AG04449 (cell line): ENCODE measurements at places on chromosomes 5 and 9.

DNA sequence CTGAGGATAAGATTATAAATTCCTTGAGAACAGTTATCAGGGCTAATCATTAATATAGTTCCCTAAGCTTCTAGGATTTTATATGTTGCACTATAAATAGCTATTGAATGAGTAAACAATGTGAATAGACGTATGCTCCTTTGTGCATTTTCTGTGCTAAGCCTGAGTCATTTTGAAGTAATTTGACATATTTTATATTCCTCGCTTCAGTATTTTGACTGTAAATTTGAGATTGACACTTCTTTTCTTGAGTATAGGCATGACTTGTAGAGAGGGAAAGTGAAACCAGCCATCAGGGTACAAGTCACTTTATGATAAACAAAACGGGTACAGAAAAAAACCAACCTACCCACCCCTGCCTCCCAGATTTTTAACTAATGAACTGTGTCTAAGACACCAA, 367.7 kb upstream of the PRR16 start:
- no peak for DNase-seq

DNA sequence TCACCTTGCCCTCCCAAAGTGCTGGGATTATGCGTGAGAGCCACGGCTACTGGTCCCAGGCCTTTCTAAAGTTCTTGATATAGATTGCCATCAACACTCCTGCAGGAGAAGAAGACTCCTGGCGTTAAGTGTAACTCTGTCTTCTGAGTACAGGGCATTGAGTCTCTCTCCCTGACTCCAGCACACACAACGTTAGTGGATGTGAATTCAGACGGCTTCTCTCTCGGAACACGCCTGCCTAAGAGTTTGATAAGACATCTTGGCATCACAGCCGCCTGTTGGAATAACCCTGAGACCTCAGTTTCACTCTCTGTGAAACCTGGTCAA, 27.5 kb upstream of the PPARGC1B start:
- DNase-seq: no peak

- DNase-seq: no peak
Measured at GRCh38 chr5:67031692-67032091, 164.9 kb downstream of the CD180 start.

- DNase-seq: peak; percentile 31
Measured at GRCh38 chr5:65020492-65020891, 251.8 kb downstream of the CWC27 start.

GRCh38 chr9:95181226-95181818, 136.2 kb downstream of the FANCC start:
- DNase-seq: no peak

DNA sequence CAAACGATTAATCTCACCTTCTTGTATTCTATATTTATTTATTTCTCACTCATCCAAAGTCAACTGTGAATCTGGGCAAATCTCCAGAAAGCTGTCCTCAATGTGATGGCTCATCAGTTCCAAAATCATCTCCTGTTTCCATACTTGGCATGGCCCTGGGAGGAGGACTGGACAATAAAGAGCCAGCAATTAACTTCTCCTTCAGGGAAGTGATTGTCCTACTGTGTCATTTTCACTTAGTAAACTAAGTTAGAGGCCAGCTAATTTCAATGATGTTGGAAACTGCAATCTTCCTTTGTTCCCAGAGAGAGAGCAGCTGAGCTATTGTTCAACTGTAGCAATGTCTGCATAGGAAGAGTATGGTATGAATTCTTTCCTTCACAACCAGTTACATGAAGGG, 17.5 kb downstream of the CDH12 start:
- no peak for DNase-seq

GRCh38 chr5:55205001-55205400, 22.1 kb downstream of the MCIDAS start:
- DNase-seq: no peak

- peak; percentile 53 for DNase-seq
Measured at GRCh38 chr5:43432486-43433375, 20.5 kb upstream of the CCL28 start.

- DNase-seq: no peak
Measured at GRCh38 chr5:81316571-81316970, 15.2 kb downstream of the ZCCHC9 start.

GRCh38 chr5:39462211-39462610, 37.4 kb upstream of the DAB2 start:
- no peak for DNase-seq

DNA sequence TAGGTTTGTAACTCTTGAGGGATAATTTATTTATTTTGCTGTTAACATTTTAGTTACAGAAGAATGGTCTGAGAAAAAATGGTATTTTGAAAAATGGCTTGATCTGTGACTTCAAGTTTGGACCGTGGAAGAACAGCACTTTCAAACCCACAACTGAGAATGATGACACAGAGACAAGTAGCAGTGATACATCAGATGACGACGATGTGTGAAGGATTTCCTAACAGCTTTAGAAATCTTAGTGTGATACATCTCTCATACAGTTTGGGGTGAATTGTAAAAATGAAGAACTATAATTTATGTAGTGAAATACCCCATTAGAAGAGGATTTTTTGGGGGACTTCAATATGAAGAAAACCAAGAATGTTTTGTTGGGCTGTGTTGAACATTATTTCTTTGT, 88.7 kb downstream of the GPBP1 start:
- DNase-seq: no peak

DNA sequence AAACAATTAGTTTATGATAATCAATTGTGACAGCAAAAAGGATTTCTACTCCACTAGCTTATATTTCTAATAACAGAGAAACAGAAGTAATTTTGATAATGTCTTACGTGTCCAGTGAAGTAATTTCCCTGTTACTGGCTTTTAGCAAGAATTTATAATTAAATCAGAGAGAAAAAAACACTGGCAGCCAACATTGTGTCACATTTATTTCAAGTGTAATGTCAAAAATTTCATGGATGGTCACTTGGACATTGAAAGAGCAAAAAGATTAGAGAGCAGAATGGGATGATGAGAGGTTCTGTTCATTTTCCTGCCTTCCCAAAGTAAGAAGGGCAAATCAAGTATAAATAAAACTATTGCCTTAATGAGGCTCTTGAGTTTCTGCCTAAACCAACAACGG, 239.3 kb upstream of the SEMA6A start:
- DNase-seq: no peak

DNA sequence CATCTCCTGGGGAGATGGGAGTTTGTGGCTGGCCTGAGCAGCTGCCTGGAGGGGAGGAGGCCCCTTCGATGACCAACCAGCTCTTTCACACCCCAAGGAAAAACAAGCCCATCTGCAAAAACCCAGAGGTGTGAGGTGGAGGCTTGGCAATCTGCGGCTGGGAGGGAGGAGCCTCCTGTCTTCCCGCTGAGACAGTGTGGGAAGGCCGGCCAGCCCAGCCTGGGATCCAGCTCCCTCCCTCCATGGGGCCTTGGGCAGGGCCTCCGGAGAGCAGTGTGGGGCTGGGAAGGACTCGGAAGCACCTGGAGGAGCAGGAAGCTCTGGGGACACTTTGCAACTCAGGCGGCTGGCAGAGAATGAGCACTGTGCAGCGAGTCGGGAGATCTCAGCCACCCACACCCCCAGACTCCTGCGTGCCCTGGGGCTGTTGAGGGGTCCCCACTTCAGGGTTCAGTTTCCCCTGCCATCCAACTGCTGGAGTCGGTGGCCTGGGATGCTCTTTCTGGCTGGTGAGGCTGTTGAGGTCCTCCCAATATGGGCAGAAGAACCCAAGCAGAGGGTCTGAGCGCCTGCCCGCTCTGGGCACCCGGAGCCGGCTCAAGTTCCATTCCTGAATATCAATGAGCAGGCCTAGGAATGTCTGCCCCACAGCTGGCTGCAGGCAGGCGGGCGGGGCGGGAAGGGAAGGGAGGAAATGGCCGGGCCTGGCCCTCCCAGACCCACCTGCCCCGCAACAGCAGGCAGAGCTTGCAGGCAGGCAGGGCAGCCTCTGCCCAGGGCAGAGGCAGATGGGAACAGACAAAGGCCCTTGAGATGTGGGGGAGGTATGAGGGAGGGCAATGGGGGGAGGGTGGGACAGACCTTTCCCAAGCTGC, 101.1 kb downstream of the FGF18 start:
- no peak for DNase-seq

DNA sequence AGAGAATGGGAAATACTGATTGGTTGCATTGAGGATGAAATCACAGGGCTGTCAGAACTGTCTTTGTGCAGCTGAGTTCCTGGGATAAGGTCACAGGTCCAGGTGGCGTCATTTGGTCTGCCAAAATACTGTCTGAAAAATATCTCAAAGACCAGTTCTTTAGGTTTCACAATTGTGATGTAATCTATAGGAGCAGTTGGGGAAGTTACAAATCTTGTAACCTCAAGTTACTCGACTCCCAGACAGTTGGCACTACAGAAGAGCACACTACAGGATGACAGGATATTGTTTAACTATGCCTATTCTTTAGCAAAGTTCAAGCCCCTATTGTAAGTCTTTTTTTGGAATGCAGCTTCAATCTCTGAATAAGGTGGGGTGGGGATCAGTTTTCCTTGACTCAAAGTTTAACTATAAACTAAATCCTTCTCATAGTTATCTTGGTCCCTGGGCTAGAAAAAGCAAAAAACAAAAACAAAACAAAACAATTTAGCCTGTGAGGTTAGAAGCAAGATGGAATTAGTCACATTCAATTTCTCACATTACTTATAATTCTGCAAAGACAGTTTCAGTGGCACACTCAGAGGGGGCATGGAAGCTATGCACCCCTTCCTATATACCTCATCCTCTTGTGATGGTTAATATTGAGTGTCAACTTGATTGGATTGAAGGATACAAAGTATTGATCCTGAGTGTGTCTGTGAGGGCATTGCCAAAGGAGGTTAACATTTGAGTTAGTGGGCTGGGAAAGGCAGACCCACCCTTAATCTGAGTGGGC, 276.0 kb downstream of the AUH start:
- no peak for DNase-seq

DNA sequence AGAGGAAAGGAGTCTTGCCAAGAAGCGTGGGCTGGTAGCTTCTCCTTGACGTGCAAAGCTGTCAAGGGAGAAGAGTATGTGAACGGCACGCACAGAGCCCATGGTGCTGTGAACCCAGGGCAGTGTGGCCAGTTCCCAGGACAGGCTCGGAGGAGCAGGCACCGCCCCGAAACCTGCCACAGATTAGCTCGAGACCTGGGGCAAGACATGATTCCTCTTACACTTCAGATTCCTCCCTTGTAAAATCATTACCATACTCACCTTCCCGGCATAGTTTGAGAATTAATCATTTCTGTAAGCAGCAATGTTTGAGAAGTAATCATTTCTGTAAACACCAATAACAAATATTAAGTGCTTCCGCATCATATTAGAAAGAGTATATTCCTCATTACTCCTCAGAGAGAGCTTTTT, 19.9 kb downstream of the GOLM1 start:
- no peak for DNase-seq

- DNase-seq: no peak
Measured at GRCh38 chr9:137040568-137040967, 5.4 kb downstream of the NPDC1 start.

DNA sequence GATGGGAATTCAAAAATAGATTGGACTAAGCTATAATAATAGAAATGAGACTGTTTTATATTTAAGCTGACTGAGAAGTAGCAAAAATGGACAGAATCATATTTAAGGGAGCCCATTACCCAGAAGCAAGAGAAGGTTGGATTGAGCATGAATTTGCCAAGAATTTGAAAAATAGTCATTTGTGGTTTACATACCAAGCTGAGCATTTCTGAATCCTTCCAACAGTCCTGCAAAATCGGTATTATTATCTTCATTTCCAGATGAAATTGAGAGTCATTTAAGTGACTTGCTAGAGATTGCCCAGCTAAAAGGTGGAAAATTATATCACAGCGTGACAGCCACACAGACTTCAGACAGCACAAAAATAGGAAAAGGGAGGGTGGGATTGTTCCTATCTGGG, 48.4 kb downstream of the TNFSF15 start:
- DNase-seq: no peak

DNA sequence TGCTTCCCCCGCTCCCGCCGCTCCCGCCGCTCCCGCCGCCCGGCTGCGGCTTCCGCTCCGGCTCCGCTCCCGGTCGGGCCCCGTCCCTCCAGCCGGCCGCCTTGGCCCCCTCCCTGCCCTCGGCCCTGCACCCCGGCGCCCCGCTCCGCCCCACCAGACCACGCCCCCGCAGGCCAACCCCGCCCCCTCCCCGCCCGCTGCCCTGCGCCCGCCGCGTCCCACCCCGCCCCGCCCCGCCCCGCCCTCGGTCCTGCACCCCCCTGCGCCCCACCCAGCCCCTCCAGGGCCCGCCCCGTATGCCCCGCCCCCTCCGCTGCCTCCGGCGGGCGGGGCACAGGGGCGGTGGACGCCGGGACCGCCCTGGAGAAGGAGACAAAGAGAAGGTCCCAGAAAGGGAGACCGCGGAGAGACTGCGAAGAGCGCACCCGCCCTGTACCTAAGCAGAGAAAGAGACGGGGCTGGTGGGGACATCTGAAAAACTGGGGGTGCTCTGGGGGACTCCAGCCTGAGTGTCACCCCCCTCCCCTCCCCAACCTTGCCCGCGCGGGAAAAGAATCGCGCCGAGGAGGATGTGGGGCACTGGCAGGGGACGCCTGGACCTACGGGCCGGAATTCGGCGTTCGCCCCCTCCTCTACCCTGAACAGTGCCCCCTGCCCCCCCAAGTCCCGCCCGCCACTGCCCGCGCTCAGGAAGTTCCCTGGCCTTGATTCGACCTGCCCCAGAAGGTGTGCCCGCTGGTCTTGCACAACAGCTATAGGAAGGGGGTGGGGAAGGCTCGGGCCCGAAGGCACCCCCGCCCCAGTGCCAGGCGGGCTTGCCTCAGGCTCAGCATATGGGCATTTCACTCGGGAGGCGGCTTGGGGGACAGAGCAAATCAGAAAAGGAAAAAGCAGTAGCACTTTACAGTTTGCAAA, 42.8 kb upstream of the STXBP1 start:
- DNase-seq: no peak

DNA sequence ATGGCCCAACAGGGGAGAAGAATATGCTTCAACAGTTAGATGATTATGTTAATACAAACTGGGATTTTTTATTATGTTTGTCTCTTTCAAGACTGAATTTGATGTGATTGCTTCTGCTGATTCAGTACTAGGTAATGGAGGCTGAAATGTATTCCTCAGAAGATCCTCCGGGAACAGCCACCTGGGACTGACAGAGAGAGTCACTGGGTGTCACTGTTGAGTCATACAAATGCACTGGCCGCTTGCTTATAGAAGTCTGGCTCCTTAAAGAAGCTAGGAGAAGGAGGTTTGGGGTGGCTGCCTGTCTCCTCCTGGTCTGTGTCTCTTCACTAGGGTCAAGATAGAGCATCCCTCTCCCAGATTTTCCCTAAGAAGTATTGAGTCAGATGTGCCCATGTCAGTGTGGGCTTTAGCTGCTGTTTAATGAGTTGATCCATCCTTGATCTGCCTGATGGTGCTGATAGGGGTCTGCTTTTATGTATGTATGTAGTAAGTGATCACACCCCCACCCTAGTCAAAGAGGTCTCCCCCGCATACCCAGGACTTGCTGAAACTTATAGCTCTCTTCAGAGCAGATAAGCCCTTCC, 773.4 kb downstream of the BRINP1 start:
- no peak for DNase-seq

- no peak for DNase-seq
Measured at GRCh38 chr9:117134826-117135500, 279.9 kb downstream of the ASTN2 start.

- DNase-seq: peak; percentile 40
Measured at GRCh38 chr5:94243612-94244011, 374.8 kb downstream of the KIAA0825 start.

- no peak for DNase-seq
Measured at GRCh38 chr9:113508111-113508749, 44.7 kb downstream of the RGS3 start.

GRCh38 chr5:158979749-158980521, 119.8 kb downstream of the EBF1 start:
- no peak for DNase-seq
